Aorta (tissue), 5 donors: ENCODE measurements at places on chromosomes 3 and 15. TPM values are rescaled to one million over a fixed set of nuclear protein-coding genes. Genes with fewer than 3 reads are reported as not detected.

DNA sequence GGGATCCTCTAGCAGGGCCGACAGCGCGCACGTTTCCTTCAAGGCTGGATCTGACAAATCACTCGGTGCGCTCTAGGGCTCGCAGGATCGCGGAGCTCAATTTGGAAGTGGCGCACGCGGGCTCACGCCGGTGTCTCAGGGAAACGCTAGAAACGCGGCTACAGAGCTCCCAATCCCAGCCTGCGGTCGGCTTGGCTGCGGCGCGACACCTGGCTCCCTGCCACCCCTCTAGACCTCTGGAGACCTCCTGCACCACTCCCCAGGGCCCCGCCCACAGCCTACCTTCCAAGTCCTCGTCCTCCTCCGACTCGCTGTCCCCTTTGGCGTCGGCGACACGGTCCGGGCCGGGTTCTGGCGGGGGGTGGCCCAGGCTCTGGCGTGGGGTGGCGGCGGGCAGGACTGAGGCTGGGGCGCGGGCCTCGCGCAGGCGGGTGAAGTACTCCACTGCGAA, 596 bp downstream of the PRKAR2A start:
- no peaks in the 10 kb centered on the region for H3K4me1 ChIP-seq
- peak overlapping the region; percentile 52 for H3K4me3 ChIP-seq
- H3K27ac ChIP-seq, result peak overlapping the region; percentile 96
- DNase-seq, result peak; percentile 89

GRCh38 chr3:71854096-71854495, 69.1 kb upstream of the PROK2 start:
- no peaks in the 10 kb centered on the region for H3K36me3 ChIP-seq
- no peak for DNase-seq
- H3K27ac ChIP-seq, result no peak overlapping the region
- H3K27me3 ChIP-seq, result no peaks in the 10 kb centered on the region
- no peaks in the 10 kb centered on the region for H3K4me1 ChIP-seq
- H3K4me3 ChIP-seq, result no peak overlapping the region

DNA sequence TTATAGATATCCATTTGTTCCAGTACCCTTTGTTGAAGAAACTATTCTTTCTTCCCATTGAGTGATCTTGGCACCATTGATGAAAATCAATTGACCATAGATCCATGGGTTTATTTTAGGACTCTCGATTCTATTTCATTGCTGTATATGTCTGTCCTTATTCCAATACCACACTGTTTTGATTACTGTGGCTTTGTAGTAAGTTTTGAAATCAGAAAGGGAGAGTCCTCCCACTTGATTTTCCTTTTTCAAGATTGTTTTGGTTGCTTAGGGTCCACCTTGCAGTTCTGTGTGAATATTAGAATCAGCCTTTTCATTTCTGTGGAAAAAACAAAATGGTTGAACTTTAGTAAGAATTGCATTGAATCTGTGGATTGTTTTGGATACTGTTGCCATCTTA, 20.6 kb upstream of the IL20RB start:
- H3K4me3 ChIP-seq, result no peak overlapping the region
- H3K4me1 ChIP-seq, result no peaks in the 10 kb centered on the region
- H3K27ac ChIP-seq, result no peak overlapping the region
- no peaks in the 10 kb centered on the region for H3K36me3 ChIP-seq
- H3K27me3 ChIP-seq, result no peaks in the 10 kb centered on the region

- no peak overlapping the region for H3K27ac ChIP-seq
- no peaks in the 10 kb centered on the region for H3K36me3 ChIP-seq
- no peaks in the 10 kb centered on the region for H3K27me3 ChIP-seq
- H3K4me3 ChIP-seq, result no peak overlapping the region
- DNase-seq, result no peak
These were observed 745.7 kb upstream of the CCDC54 start for GRCh38 chr3:106631373-106632108.

DNA sequence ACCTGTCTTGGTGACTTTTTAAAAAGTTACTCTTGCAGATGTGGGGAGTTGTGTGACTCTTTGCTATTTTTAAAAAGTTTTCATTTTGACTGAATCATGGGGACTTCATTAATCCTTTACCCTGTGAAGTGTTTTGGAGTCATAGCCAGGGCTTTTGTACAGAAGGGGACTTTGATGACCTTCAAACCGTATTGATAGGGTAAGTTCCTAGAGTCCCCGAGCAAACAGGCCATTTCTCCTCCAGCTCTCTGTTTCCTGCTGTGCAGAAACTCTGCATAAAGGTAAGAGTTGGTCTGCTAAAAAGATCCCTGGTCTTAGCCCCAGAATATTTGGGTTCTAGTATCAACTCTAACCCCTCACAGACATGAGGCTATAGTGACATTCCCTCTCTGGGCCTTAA, 170.8 kb upstream of the BCL6 start:
- no peak overlapping the region for H3K27ac ChIP-seq
- no peaks in the 10 kb centered on the region for H3K4me1 ChIP-seq
- no peaks in the 10 kb centered on the region for H3K27me3 ChIP-seq
- H3K36me3 ChIP-seq, result no peaks in the 10 kb centered on the region
- no peak overlapping the region for H3K4me3 ChIP-seq

DNA sequence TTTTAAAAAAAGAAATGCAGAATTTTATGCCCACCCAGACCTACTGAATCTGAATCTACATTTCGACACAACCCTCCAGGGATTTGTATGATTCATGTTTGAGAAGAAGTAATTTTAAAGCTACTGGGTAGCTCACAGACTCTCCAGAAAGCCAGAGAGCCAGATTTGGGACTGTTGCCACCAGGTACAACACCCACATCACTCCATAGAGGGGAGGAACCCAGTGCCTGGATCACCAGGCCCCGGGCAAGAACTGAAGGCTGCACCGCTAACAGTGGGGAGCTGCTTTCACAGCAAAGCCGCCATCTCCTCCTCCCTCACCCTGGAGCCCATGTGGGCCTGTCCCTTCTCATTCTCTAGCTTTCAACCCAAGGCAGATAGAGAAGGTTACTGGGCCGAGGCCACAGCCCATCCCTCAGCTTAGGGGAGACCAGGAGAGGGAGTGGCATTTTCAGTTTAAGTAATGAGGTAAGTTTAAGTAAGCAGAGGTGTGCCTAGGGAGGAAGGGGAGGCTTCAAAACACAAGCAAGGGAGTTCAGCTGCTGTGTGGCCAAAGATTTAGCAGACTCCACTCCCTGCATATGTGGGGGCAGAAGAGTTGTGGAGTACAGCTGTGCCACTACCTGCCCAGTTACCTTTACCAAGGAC, 109.8 kb downstream of the IL12A start:
- H3K27me3 ChIP-seq, result no peaks in the 10 kb centered on the region
- H3K4me3 ChIP-seq, result no peak overlapping the region
- DNase-seq, result no peak
- no peaks in the 10 kb centered on the region for H3K4me1 ChIP-seq
- H3K27ac ChIP-seq, result no peak overlapping the region

GREM1 gene
- 0.08 TPM for polyA plus RNA-seq

CADM2 gene
- polyA plus RNA-seq, result not detected

HTR3E gene
- polyA plus RNA-seq, result not detected

ZBED2 gene
- not detected for polyA plus RNA-seq
